ENCODE measurements at places on chromosomes 3 and 15.

DNA sequence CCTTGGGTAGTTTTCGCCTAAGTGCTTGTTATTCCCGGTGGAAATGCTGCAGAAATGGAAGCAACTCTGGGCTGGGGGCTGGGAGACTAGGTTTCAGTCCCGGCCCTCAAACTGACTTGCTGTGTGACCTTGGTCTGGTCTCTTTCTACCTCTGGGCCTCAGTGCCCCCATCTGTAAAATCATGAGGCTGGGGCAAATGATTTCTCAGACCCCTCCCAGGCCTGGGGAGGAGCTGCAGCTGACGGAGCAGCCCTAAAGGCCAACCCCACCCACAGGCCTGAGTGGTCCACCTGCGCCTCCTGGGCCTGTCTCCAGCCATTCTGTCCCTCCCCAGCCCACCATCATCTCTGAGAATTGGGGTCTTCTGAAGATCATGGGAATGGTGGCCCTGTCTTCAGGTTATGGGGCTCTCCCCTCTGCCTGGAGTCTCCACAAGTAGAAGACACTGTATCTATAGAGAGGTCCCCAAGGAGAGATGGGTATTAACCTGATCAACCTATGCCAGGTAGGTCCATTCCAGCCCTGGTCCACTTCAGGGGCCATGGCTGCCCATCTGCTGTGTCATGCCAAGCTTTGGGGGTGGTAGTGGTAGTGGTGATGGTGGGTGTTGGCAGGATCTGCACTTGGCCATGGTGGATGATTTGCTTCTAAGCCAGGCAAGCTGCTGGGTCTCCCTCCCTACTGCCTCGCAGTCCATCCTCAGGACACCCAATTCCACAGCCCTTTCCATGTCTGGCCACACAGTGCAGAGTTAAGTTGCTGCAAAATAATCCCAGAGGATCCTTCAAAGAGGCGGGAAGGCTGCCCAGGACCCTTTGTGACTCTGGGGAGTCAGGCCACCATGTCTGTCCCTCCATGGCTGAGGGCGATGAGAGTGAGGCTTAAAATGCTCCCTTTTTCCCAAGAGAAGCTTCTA lies 46.0 kb downstream of the ITGA11 start:
- DNase-seq: no peak

DNA sequence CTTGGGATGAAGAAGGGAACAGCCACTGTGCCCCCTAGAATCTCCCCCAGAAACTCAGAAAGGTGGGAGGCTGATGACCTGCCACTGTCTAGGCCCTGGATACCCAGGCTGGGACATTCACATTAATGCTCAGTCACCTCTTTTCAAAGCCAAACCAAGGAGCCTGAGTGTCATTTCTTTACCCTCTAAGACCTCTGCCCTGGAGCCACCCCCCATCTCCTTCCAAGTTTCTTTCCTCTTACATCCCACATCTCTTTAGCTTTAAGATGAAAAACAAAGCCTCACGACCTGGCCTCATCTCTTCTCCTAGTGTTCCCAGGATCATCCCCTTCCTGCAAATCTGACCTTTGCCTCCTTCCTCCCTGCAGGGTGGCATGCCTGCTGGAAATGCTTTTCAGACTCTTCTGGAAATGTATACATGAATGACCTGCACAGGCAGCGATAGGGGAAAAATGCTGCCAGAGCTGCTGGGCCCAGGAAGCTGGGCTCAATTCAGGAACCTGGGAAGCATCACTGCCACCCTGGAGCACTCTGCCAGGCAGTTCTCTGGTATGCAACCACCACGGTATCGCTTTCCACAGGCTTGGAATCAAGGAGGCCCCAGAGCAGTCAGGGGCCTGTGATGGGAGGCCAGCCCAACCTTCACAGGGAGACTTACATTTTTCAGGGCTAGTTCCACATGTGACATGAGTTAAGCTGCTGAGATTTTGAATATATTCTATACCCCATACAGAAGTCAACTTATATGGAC lies 67.6 kb downstream of the DAPK2 start:
- no peak for DNase-seq

- no peak for DNase-seq
These were observed 84.1 kb downstream of the ABHD5 start for GRCh38 chr3:43774799-43775198.

DNA sequence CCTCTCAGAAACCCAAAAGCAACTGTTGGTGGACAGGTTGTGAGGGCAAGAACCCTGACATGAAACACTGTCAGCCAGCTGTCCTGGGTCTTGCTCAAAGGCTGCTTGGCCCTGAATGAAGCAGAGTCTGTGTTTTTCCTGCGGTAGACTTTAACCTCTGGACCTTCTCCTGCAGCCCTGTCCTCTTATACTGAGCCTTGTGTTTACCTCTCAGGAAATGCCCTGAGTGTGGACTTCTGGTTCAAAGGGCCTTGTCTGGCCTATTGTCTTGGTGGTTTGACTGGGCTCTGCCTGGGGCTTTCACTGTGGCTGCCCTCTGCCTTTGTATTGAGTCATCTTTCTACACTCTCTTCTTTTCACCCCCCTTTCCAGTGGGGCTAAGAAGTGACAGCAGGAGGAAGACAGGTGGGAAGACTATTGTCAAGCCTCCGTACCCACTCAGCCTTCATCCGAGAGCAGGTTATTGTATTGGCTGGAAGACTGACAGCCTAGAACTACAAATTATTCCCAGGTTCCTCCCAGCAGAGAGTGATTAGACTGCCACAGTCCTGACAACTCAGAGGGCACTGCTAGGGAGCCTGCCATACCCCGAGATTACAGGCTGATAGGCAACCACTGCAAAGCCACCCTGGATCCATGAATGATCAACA lies 3.5 kb downstream of the SEC13 start:
- no peak for DNase-seq

- DNase-seq: no peak
These were observed 32.0 kb upstream of the PRICKLE2 start for GRCh38 chr3:64257100-64257755.
